IPS-NIHi11 (cell line): ENCODE measurements at places on chromosomes 6 and 20.
A peak's percentile ranks its signal among the peaks of the same experiment; 100 is the strongest.

- DNase-seq = no peak
Observed at GRCh38 chr6:164108869-164109769, 694.6 kb downstream of the QKI start.

- DNase-seq = no peak
Observed at GRCh38 chr20:55052459-55052858, 577.1 kb downstream of the DOK5 start.

DNA sequence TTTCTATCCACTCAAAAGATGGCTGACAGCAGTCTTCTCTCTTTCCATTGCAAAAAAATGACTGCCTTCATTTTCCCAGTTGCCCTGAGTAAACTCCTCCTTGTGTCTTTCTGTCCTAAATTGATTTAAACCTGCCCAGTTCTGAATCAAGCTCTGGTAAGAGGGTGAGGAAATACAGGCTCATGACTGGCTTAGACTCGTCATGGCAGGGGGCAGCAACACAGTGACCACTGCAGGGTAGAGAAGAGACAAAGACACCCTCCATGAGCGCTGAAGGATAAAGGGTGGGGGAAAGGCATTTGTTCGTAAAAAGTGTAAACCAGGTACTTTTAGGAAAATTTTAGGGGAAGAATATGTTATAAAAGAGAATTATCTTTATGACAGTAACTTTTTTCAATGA is 738.2 kb upstream of the FLRT3 start:
- DNase-seq = no peak

DNA sequence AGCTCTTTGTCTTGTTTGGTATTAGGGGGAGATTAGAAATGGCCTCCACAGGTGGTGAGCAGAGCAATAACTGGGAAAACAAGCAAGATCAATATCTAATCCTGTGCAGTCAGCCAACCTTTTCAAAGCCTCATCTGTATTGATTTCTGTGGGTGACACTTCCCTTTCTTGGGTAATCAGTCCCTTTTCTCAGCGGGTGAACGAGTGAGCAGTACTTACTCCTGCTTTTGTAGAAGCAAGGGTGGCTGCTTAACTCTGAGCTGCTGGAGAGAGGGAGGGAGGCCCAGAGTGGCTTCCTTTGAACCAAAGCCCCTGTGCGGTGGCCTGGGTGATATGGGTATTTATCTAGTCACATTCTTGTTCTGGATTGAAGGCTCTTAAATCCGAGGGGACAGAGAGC is 254.8 kb upstream of the CHD6 start:
- no peak for DNase-seq

DNA sequence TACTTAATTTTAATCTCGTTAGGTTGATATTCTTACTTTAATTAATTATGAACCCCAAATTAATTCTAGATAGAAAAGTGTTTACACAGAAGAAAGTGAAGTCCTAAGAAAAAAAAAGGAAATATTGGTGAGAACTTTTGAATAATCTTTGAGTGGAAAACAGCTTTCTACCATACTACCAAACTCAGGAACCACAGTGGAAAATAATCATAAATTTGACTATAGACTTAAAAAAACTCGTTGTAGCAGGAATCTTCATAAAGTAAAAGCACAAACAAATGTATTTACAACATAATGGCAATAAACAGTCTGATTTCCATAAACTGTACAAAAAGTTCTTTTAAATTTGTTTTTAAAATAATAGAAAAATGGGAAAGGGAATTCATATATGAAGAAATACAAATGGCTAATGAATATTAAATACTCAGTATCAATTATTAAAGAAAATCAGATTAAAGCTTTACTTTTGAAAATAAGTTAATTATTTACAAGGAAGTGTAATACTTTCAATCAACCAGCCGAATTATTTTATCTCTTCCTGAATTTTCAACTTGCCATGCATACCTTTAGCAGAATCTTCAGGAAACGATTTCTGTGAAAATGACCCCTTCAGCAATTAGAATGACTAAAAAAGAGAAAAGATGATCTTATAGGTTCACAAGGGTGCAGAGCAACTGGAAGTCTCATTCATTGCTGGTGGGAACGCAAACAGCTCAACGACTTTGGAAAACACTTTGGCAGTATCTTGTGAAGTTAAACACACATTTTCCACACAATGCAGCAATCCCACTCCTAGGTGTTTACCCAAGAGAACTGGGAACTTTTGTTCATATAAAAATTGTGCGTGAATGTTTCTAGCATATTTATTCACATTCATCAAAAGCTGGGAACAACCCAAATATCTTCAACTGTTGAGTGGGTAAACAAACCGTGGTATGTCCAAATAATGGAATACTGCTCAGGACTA is 38.5 kb upstream of the BMP6 start:
- DNase-seq = no peak

- no peak for DNase-seq
Observed at GRCh38 chr6:12955956-12956355, 239.4 kb downstream of the PHACTR1 start.

- DNase-seq = no peak
Observed at GRCh38 chr20:57724610-57725405, 15.0 kb upstream of the PMEPA1 start.

DNA sequence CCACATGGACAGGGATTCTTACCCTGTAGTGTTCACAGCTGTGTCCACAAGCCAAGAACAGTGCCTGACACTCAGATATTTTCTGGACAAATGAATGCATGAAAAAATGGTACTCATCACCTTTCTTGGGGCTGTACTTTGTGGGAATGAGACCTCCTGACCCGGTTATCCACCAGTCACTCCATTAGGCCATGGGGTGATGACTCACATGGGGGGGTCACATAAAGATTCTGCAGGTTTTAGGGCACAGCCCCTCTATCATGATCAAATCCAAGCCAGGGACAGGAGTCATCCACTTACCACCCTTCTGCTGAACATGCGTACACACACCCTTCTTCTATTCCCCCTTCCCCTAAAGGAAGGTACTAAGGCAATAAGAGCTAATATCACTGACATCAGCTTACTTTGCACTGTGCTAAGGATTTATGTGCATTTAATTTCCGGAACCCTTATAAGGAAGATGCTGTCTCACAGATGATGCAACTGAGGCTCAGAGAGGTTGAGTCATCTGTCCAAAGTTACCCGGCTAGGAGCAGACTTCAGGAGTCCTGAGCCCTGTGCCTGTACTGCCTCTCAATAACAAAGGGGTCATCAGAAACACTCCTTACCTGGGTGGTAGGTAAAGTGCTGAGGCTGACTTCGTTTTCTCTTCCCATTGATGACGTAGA is 107.8 kb downstream of the NFATC2 start:
- no peak for DNase-seq

DNA sequence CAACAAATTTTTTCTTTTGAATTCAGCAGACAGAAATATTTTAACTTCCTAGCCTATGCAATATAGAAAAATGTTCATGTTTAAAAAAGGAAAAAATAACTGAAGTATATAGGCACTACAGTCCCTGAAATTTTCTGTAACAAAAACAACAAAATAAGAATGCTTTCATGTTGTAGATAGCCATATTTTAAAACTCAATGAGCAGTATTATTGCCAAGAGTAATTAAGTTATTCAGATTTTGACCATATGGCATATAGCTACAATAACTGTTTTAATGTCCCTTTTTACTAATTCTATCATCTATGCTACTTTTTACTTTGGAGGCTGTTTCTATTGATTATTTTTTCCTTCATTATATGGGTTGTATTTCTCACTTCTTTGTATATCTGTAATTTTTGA is 283.3 kb upstream of the RIMS1 start:
- no peak for DNase-seq

GRCh38 chr6:978937-979685 is 286.2 kb upstream of the EXOC2 start:
- no peak for DNase-seq

DNA sequence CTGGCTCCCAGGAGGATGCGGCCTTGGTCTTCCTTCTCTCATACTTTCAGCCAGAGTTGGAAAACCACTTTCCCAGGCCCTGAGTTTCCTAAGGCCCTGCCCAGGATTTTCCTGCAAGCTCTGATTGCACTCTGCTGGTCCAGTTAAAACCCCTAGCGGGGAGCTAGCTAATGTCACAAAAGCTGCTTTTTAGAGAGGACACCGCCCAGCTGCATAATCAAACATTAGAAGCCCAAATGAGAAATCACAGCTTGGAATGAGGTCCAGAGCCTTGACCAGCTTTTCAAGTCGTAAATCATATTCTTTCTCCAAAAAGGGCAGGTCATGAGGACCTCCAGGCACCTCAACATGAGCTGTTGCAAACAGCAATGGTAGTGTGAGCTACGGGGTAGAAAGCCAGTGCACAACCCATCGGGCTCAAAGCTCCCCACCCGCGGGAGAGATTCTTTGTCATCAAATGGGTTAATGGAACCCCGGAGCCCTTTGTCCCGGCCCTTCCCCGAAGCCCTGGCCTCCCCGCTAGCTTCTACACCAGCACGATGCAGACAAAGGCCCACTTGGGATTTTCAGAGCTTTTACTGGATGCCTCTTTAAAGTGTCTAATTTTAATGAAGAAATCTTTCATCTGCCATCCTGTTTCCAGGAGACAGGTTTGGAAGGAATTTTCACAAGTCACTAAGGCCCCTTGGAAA is 134.0 kb downstream of the SCML4 start:
- DNase-seq = no peak

DNA sequence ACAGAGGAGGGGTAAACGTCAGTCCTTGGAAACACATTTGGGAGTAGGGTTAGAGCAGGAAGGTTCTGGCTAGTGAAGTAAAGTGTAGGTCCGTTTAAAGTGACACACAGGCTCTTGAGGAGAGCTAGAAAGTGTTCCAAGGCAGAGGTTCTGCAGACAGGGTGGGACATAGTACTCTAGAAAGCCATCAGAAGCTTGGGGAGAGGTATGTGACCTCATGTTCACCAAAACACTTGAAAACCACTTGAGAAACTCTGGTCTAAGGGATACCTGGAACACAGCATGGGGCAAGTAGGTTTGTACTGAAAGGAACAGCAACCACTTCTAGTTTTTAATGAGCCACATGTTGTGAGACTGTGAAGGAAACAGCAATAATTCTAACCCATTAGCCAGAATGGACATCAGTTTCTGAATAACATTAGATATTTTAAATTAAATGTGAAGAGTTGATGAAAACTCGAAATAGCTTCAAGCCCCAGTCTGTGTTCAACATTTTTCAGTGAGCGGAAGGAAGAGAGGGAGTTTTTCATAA is 49.0 kb downstream of the SOBP start:
- DNase-seq = no peak

GRCh38 chr6:47163536-47163935 is 121.4 kb upstream of the ADGRF1 start:
- DNase-seq = no peak

- DNase-seq = no peak
Observed at GRCh38 chr6:31970604-31971271, 1.2 kb downstream of the DXO start.

DNA sequence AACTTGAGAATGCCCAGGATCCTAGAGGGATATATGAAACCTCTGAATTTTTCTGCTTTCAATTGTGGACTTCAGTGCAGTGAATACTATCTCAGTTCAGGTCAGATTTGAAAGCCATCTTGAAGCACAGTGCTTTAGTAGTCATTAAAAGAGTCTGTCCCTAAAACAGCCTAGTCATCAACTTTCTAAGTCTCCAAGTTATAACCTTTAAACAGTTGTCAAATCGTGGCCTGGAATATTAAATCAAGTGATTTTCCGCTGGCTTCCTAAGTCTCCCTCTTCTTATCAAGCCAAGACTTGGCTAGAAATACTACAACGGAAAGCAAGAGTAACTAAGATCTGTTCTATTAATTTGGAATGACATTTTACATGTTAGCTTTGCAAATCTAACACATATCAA is 45.8 kb downstream of the SCML4 start:
- no peak for DNase-seq

DNA sequence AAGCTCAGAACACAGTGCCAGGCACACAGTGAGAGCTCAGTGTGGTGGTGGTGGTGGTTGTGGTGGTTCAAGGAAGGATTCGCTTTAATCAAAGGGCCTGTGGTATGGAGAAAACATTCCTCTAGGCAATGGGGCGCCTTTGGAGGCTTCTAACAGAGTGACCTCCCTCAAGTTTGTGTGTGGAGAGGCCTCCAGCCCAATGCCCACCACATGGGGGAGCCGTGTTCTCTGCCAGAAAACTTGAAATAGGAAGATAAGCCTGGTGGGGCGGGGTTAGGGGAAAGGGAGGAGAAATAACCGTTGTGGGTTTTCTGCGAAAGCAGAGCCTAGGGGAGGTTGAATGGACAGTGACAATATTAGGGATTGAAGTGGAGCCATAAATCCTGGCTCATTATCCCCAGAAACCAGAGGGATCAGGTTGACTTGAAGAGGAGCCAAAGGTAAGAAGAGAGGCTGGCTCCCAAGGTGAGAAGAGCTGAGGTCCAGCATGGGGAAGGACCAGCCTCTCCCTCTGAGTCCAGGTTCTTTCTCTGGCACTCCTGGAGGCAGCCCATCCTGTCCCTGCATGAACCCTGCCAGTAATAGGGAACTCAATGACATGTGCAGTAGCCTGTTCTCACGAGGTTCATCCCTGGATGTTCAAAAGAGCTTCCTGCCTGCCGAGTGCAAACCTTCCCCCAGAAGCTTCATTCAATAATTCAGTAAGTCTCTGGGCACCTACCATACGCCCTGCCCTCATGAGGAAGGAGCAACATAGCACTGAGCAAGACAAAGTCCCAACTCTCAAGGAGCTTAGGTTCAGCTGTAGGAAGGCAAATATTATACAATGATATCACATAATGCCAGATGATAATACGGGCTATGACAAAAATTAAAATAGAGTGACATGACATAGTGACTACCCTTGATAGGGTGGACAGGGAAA is 51.4 kb downstream of the TGM2 start:
- peak; percentile 71 for DNase-seq

- no peak for DNase-seq
Observed at GRCh38 chr20:63619086-63619485, 7.8 kb downstream of the GMEB2 start.

DNA sequence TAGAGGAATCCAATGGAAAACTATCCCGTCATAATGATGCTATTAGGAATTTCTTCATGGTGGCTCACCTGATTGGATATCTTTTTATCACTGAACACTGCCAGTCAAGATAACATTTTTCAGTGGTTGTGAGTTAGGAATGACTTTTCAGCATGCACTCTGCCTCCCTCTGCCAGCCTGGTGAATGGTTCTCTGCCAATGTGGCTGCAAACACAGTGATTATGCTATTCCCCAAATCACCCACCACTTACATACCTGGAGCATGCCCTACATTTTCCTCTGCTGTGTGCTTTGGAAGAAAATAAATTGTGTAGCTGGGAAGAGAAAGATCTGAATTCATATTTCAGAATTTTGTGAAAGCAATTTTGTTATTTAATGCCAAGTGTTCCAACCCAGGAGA is 102.6 kb upstream of the LAMP5 start:
- no peak for DNase-seq
